ENCODE measurements at places on chromosomes 6 and 20.

GRCh38 chr6:19906171-19906570, 69.0 kb downstream of the ID4 start:
- DNase-seq: no peak

- peak; percentile 52 for DNase-seq
These were observed 78.9 kb downstream of the THBS2 start for GRCh38 chr6:169174516-169175359.

- no peak for DNase-seq
These were observed 118.2 kb downstream of the BMP7 start for GRCh38 chr20:57148263-57148662.

- no peak for DNase-seq
These were observed 29.8 kb downstream of the SYNJ2 start for GRCh38 chr6:158011478-158011920.

GRCh38 chr6:50021894-50022293, at the start of gene DEFB110:
DEFB110 (minus strand) TSS chr6:50021994; CDS start chr6:50021935, 59 bp downstream.
- DNase-seq: no peak

GRCh38 chr6:163525926-163526325, 111.4 kb downstream of the QKI start:
- DNase-seq: no peak

DNA sequence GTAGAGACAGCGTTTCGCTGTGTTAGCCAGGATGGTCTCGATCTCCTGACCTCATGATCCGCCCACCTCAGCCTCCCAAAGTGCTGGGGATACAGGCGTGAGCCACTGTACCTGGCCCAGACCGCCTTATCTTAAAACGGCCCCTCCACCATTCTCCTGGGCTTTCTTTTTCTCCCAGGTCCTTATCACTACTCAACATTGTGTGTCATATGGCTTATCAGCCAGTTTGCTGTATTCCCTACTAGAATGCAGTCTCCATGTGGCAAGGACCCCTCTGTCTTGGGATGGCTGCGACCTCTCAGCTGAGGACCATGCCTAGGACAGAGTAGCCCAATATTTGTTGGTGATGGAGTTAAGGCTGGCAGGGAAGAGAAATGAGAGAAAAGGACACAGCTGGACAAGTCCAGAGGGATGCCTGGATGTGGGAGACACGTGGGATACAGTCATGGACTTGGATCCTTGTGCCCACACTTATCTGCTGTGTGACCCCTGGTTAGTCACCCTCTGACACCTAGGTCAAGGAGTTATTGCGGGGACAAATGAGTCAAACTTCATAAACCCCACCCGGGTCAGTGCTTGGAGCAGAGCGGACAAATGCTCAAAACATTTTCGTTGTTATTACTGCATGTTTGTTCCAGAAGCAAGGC, 24.0 kb downstream of the ADA start:
- no peak for DNase-seq

- no peak for DNase-seq
These were observed 492.6 kb upstream of the SOX4 start for GRCh38 chr6:21100991-21101390.

GRCh38 chr6:31091680-31092079, 20.7 kb downstream of the C6orf15 start:
- no peak for DNase-seq

- DNase-seq: no peak
These were observed 3.3 kb downstream of the ADGRB3 start for GRCh38 chr6:68638230-68638900.

Measured in vagina (tissue), 2 donors.